ENCODE measurements at places on chromosomes 11 and 22.

DNA sequence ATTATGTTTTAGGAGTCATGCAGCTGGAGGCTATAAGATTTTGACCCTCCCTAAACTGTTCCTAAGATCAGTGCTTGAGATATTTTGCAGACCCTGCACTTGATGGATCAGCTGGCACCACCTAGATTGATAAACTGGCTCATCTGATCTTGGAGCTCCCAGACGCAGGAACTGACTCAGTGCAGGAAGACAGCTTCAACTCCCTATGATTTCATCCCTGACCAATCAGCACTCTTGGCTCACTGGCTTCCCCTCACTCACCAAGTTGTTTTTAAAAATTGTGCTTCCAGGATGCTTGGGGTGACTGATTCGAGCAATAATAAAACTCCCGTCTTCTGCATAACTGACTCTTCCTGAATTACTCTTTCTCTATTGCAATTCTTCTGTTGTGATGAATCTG lies 637.5 kb upstream of the FAT3 start:
- DNase-seq: no peak

DNA sequence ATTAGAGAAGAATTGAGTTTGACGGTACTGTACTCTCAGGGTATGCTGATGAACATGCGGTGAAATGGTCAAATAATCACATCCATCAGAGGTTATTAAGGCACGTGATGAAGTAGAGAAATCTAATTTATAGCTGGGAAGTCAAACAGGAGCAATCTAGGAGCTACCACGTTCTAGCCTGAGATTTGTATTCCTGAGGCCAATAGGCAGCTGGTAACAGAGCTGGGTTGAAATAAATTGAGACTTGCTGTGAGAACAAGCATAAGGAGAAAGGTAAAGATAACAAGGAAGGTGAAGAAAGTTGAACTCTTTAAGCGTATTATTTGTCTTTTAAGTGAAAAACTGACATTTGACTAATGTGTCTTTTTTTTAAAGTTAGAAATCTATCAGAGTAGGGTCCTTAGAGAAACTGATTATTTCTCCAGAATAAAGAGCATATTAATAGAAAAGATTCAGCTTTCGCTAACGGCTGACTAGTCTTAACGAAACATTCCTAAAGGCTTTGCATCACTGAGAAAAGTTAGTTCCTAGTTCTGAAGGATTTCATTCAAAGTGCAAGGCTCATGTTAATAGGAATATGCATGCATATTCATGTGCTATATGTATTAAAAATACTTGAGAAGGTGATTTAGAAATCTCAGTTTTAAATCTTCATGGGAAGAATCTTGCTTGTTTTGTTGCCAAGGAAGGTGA lies 5.2 kb upstream of the WEE1 start:
- DNase-seq: no peak

DNA sequence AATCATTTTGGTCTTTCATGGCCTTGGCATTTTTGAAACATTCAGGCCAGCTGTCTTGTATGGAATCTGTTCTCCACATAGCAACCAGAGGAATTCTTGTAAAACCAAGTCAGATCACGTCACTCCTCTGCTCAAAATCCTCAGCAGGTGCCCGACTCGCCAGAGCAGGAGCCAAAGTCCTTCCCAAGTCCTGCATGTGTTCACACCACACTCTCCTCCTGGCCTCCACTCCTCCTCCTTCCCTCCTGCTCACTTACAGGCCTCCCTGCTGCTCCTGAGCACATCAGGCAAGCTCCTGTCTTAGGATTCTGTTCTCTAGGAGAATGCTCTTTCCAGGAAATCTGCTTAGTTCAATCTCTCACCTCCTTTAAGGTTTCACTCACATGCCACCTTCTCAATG lies 6.9 kb upstream of the PSMC3 start:
- DNase-seq: no peak

- DNase-seq: no peak
Measured at GRCh38 chr11:69055598-69056516, 7.1 kb downstream of the TPCN2 start.

DNA sequence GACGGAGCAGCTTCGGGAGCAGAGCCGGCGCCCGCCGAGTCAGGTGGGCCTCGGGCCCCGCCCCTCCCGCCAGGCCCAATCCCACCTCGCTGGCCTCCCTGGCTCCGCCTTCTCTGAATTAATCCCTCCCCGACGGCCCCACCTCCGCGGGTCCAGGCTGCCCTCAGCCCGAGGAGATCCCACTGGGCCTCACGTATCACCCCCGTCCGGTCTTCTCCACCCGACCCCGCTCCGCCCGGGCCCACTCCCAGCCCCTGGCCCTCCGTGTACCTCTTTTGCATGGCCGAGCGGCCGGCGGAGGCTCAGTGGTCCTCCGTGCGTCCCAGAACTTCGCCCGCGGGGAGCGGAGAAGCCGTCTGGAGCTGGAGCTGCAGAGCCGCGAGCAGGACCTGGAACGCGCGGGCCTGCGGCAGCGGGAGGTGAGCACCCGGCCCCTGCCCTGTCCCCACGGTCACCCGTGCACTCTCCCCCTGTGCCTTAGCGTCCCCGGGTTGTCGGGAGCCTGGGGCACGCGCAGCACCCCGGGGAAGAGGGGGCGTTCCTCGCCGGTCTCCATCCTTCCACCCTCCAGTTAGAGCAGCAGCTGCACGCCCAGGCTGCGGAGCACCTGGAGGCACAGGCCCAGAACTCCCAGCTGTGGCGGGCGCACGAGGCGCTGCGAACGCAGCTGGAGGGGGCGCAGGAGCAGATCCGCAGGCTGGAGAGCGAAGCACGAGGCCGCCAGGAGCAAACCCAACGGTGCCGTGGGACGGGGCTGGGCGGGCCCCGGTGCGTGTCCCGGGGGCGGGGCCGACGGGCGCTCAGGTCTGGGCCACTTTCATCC lies 2.2 kb upstream of the CD151 start:
- DNase-seq: no peak

- no peak for DNase-seq
Measured at GRCh38 chr11:100578831-100579311, 108.2 kb upstream of the ARHGAP42 start.

All from NCI-H1930 (cell line).